ENCODE measurements at places on chromosomes 4 and X. TPM values are rescaled to one million over a fixed set of nuclear protein-coding genes. Genes with fewer than 3 reads are reported as not detected.

- DNase-seq = no peak
Measured at GRCh38 chr4:113103556-113103955, 54.1 kb downstream of the ANK2 start.

DNA sequence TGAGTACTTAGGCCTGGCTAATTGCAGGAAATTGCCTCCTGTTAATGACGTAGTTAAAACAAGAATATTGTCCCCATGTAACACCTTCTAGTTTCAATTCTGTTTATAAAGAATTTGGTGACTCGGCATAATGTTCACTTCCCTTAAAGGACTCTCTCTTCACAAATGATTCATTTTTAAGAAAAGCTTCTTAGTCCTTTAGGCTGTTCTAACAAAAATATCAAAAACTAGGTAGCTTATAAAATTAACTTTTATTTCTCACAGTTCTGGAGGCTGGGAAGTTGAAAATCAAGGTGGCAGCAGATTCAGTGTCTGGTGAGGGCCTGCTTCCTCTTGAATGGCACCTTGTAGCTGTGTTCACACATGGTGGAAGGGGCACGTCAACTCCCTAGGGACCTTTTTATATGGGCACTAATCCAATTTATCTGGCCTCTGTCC lies 23.8 kb downstream of the COL25A1 start:
- DNase-seq = no peak

DNA sequence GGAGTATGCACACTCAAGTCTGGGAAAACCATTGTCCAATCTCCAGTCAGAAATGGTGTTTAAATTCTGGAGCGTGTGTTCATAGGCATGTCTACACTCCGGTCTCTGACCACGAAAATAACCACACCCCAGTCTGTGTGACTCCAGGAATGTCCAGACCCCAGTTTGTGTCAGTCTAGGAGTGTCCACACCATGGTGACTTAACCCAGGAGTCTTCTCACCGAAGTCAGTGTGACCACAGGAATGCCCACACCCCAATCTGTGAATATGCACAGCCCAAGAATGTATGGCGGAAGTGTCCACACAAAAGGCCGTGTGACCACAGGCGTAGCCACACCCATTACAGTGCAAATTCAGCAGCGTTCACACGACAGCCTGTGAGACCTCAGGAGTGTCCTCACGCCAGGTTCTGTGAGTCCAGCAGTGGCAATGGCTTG lies 11.4 kb downstream of the FTSJ1 start:
- no peak for DNase-seq

DNA sequence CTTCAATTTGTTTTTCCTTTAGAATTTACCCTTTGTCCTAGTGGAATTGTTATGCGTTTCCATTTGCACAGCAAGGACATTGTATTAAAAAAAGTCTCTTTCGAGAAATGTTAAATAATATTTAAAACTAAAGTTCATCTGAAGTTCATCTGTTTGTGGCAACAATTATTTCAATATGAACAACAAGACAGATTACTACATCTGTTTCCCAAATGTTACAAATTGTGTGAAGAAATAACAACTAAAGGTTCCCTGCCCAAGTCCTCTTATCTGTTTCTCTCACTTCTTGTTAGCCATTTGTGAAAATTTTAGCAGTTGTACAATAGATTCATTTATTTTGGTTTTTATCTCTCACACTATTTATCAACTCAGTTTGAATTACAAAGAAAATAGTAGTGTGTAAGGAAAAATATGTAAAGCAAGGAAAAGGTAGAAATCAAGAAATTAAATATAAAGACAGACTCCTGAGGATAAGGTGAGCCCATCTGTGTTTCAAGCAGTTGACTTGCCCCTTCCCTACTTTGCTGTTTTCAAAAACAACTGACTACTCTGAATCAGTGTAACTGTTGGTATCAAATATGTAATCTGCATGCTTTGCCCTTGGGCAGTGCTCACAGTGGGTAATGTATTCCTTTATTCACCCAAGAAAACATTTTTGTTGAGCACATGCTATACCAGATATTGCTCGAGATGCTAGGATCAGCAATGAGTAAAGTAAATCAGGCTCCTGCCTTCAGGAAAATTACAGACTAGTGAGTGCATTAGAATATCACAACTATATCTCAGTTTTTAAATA lies 118.9 kb upstream of the PCDH7 start:
- DNase-seq = no peak

- no peak for DNase-seq
Measured at GRCh38 chr4:68176500-68176899, 46.8 kb upstream of the TMPRSS11F start.

GRCh38 chrX:103722505-103722904 lies 11.8 kb downstream of the TMEM31 start:
- no peak for DNase-seq

DNA sequence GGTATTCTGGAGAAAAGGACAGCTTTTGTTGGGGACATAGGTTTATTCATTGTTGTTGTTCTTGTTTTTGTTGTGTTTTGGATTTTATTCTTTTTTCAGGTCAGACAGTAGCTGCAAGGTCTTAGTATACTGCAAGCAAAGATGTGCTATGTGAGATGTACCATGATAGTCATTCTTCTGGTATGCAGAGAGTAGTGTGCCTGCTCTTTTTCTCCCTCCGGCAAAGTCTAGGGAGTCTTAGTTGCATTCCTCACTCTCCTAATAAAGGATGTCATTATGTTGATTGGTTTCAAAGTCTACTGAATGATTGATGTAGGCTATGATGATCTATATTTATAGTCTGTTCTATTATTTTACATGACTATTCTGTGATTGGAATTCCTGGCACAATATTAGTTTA lies 119.9 kb upstream of the POF1B start:
- no peak for DNase-seq

DNA sequence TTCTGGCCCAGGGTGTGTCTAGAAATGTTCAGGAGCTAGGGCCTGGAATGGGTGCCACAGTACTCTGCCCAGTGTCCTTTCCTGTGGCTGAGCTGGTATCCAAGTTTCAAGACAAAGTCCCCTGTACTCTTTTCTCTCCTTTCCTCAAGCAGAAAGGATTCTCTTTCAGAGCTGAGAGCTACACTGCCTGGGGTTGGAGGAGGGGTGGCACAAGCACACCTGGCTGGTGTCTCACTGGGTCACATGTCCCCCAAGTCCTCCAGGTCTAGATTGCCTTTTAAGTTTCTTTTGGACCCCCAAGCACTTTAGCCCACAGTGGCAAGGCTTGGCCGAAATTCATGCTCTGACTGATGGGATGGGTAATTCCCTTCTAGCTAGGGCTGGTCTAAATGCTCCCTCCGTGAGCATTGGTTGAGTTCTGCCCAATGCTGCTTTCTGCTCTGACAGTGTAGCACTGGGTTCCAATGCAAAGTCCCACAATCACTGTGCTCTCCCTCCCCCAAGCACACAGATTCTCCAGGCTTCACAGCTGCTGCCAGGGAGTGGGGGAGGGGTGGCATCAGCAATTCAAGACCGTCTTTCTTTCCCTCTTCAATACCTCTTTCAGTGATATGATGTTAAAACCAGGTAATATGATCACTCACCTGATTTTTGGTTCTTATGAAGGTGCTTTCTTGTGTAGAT lies 47.8 kb downstream of the BEX3 start:
- no peak for DNase-seq

The POU3F4 gene
- 0.52 TPM for total RNA-seq

Measured in mucosa of gallbladder (tissue), 1 donor.